Inflammatory macrophage treated with lipopolysaccharide for 4 hours (primary cell): ENCODE measurements at places on chromosomes 5 and 9.

- DNase-seq: no peak
Observed at GRCh38 chr9:116078640-116079039, 75.0 kb upstream of the PAPPA start.

- DNase-seq: peak; percentile 82
Observed at GRCh38 chr5:122723606-122724352, 51.1 kb upstream of the SNX2 start.

GRCh38 chr5:136799806-136800372 lies 434.5 kb upstream of the TRPC7 start:
- no peak for DNase-seq

GRCh38 chr9:131160416-131161112 lies 35.2 kb downstream of the NUP214 start:
- no peak for DNase-seq

DNA sequence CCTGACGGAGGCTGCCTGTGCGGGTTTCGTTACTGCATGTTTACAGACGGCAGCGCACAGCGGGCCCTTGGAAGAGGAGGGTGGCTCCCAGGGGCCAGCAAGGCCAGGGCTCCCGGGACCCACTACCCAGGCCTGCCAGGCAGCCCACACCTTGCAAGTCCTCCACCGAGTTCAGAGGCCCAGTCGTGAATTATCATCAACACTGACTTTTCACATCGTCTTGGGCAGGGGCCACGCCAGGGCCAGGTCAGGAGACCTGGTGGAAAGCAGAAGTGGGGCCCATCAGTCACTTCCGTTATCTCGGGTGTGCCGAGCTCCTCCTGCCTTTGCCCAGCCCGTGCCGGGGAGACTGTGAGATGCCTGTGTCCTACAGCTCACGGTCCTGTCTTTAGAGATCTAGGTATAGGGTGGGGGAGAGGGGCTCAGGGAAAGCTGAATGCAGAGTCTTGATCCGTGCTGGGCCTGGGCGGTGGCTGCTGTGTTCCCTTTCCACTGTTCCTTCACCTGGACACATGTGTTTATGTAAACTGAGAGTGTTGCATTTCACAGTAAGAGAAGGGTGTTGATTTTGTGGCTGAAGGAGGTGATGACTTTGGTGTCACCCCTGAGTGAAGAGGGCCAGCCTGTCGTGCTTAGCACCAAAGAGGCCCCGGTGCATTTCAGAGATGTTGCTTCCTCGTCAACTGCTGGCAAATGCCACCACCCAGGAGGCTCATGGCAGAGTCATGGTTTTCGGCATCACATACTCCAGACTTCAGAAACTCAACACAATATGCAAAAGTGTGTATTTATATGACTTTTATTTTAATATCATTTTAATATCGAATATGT lies 175.2 kb downstream of the GAPVD1 start:
- DNase-seq: no peak

DNA sequence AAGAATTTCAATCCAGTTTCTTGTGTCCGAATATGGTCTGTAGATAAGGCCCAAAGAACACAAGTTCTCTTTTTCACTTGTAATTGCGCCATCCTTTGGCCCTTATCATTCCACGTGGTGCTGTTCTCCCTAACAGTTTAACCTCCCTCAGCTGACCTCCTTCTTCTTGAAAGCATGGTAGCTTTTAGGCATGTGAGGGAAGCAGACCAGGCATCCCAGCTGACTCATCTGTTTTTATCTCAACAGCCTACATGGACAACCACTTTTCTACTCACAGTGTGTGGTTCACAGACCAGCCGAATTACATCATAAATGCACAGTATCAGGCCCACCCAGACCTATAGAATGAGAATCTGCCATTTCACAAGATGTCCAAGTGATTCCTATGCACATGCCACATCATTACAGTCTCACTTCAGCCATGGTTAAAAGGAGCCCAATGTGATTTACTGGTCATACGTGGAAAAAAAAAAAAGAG lies 26.9 kb upstream of the PLIN2 start:
- DNase-seq: peak; percentile 91

- DNase-seq: no peak
Observed at GRCh38 chr9:107648153-107648715, 158.7 kb upstream of the KLF4 start.

GRCh38 chr5:82405161-82405560 lies 127.0 kb upstream of the RPS23 start:
- no peak for DNase-seq

DNA sequence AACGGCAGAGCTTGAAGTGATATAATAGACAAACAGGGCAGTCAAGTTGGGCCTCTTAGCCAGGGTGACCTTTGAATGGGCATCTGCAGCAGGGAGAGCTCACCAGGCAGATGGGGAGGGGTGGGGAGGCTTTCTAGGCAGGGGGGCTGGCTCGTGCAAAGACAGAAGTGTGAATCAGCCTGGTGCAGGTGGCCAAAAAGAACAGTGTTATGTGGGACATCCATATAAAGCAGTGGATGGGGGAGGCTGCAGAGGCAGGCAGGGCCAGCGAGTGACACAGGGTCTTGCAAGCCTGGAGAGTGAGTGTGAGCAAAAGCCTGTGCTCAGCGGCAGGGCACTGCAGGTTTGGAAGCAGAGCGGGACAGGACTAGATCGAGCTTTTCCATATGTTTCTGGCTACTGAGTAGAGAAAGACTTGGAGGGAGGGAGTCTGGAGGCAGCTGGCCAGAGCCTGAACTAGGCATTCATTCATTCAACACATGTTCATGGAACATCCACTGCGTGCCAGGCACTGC lies 14.2 kb upstream of the TTLL11 start:
- no peak for DNase-seq

- DNase-seq: no peak
Observed at GRCh38 chr5:135239453-135240282, 159.4 kb downstream of the MACROH2A1 start.

GRCh38 chr5:169547508-169547907 lies 36.1 kb upstream of the SPDL1 start:
- no peak for DNase-seq

DNA sequence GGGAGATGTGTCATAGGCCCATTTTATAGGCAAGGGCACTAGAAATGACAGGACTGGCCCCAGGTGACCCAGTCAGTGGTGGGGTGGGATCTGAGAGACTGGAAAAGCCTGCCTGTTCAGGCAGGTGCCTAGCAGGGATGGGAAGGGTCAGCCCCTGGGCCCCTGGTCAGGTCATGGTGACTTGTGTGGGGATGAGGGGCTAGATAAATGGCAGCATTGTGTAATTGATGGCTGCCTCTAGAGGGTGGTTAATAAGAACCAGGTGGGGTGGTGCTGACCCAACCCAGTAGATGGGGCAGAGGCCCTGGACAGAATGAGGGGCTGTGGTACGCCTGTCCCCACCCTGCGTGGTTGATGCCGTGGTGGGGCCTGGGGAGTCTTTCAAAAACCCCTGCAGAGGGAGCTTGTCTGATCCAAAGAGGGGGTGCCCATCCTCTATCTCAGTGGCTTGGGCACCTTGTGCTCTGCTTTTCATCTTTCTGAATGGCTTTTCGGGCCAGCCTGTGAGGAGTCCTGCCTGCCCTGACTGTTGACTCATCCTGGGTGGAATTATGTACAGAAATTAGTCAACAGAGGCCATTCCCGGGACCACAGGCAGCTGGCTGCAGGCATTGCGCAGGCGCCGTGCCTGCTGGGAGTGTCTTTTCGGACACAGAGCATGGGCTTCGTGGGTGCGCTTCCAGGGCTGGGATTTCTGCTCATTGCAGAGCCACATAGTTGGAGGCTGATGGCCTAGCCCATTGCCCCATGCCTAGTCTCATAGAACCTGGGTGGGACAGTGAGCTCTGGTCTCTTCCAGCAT lies 93.6 kb upstream of the PITX1 start:
- DNase-seq: no peak

DNA sequence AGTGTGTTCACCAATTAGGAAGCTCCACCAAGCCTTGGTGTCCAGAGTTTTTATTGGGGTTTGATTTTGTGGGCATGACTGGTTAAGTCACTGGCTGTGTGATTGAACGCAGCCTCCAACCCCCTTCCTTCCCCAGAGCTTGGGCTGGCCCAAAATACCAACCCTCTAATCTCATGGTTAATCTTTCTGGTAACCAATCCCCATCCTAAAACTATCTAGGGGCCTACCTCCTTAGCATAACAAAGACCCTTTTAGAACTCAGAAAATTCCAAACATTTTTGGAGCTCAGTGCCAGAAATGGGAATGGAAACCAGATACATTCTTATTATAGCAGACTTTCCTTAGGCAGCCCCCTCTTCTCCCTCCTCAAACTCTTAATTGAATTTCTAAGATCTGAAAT lies 35.9 kb upstream of the HRH2 start:
- no peak for DNase-seq
